Epithelial cell of esophagus (primary cell): ENCODE measurements at places on chromosomes 6 and 20.

DNA sequence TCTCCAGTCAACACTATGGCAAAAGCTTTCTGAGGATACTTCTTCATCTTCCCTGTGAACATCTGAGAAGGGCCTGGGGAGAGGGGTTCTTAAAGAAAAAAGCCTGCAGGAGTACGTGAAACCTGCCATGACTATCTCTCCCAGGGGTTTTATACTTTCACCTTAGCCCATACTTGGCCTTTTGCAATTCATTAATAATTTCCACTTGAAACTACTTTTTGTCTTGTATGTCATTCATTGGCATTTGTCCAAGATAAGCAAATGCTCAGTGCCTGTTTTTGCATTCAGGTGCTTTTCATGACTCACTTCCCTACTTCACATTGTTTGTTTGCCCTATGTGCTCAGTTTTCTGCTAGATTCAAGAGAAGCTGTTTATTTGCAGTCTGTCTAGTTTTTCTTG is 580.3 kb upstream of the GJE1 start:
- DNase-seq: peak; percentile 97

DNA sequence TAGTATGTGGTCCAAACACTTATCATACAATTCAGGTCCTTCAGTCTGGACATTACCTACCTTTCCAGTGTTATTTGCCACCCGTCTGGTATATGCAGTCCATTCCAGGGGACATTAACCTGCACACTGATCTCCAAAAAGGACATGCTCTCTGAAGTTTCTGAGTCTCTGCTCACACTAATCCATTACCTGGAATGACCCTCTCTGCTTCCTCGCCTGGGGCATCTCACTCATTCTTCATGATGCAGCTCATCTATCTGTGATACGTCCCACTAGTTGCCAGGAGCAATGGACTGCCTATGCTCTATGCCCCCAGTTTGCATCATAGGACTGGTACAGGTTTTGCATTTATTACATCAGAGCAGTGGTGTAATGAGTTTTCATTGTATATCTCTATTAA is 5.9 kb upstream of the TUBB2B start:
- peak; percentile 35 for DNase-seq

GRCh38 chr20:44666066-44666465 is 14.6 kb upstream of the ADA start:
- DNase-seq: no peak

DNA sequence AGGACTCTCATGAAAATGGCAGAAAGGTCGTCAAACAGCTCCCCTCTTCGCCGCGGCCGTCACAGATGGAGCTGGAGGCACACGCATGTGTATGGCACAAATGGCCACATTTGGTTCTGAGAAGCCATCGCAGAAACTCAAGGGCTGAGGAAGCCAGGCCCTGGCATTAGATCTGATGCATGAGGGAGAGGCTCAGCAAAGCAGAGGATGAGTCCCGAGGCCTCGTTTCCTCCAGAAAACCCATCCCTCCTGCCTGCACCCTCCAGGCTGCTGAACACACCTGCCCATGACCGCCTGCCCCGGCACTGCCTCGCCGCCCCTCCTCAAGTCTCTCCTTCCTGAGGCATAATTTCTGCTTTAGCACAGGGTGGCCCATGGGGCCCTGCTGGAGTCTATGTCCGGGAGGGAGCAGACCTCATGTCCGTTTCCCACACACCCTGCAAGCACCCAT is 240.3 kb downstream of the DLL1 start:
- no peak for DNase-seq

- DNase-seq: no peak
These were observed 13.8 kb upstream of the EYA4 start for GRCh38 chr6:133227344-133227743.

DNA sequence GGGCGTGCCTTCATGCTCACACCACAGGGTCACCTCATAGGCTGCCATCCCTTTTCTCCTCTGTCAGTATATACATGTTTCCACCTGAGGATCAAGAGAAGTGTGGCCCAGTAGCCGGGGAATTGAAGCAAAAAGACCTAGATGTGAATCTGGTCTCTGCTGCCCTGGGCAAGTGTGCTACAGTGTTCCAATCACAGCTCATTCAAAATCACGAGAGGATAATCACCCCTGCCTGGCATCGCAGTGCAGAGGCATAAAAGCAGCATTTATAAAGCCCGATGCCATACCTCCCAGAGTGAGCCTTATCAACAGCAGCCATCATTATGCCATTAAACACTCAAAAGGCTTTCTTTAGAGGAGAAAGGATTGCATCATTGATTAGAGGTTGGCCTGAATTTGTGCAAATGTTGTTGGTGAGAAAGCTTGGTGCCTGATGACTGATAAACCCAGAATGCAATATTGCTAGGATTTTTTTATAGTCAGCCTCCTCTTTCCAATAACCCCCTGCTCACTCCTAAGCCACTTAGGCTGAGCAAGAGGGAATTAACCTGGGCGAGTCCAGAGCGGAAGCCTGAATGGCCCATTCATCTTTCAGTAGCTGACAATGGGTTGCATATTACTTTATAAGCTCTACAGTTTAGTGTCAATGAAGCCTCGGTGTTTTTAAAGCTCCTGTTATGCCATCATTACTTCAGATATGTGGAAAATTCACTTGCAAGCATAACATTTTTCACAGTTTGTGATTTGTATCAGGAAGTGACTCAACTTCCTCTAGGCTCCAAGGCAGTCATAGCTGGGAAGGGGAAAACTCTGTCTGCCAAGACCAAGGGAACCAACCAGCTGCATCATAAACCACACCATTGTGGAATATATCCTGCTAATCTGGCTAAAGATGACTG is 92.5 kb upstream of the NXT1 start:
- peak; percentile 74 for DNase-seq

DNA sequence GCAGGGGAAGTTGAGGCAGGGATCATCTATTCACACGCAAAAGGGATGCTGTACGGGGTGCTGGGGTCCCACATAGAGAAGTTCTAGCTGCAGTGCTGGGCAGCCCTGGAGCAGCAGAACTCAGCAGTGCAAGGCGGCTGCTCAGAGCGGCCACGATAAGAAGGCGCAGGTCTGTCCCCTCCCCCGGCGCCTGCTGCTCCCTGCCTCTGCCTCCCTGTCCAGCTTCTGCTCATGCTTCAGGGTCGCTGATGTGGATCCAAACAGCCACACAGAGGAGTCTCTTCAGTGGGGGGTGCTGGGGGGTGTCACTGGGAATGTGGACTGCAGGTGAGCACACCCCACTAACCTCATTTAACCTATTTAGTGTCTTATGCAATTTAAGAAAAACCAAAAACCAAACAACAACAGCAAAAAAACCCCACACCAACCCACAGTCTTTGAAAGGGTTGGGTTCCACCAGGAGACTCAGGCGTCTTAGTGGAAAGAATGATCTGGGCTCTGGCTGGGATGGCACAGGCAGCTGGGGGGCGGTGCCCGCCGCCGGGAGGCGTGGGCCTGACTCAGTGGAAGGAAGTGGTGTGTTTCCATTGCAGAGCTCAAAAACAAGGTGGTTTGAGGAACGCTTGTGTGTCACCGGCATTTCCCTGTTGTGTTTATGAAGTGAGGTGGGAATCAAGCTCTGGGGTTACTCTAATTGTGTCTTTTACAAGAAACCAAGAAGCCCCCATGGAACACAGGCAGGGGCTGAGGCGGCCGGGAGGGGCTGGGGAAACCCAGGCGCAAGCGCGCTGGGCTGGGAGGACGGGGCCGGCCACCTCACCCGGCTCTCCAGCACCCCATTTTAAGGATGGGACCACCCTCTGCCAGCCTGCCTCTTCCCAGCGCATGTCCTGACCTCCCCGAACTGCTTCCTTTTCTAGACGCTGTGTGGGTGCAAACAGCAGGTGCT is 55.1 kb downstream of the IRF4 start:
- DNase-seq: no peak

GRCh38 chr6:132369526-132369925 is 31.7 kb downstream of the MOXD1 start:
- DNase-seq: peak; percentile 23

DNA sequence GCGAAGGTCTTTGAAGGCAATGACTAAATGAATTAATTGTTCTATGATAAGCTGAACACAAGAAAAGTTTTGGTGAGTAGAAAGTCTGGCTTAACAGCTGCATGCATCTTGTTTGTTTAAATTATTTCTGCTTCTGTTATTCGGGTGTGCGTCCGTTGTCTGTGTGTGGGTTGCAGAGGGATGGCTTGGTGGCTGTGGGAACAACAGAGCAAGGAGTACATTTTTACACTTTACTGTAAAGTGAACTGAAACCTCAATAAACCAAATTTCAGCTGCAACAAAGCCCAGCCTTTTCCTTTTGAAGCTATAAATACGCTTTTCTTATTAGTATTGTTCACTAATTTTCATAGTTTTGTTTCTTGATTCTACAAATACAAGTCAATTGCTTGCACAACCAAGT is 3.5 kb upstream of the LAMP5 start:
- DNase-seq: no peak

- no peak for DNase-seq
These were observed 369.3 kb downstream of the FARS2 start for GRCh38 chr6:5630636-5631035.

DNA sequence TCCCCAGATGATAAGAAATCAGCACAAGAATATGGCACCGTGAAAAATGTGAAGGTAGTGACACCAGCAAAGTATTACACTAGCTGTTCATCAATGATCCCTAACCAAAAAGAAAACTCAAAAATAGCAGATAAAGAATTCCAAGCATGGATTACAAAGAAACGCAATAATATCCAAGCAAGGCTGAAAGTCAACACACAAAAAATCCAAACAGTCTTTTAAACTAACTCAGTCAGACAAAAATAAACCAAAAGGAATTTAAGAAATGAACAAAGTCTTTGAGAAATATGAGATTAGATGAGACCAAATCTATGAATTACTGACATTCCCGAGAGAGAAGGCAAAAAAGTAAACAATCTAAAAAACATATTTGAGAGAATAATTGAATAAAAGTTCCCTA is 976.1 kb upstream of the MAP3K7 start:
- no peak for DNase-seq

DNA sequence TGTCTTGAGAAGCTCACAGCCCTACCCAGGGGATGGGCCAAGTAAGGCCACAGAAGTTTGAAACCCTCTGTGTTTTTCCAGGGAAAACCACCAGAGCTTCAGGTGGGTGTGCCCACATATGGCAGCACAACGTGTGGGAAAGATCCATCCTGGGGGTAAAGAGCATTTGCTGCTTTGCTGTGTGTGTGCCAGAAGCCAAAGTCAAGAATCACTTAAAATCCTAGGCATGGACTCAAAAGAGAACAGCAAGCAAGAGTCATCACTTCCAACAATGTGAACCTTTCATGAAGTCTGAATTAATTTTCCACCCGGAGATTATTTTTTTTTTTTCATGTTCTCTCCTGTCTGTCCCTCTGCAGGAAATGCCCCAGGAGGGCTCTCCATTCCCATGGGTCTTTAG is 308.2 kb upstream of the SGK1 start:
- DNase-seq: no peak

GRCh38 chr6:85065831-85066230 is 301.4 kb upstream of the TBX18 start:
- DNase-seq: no peak

DNA sequence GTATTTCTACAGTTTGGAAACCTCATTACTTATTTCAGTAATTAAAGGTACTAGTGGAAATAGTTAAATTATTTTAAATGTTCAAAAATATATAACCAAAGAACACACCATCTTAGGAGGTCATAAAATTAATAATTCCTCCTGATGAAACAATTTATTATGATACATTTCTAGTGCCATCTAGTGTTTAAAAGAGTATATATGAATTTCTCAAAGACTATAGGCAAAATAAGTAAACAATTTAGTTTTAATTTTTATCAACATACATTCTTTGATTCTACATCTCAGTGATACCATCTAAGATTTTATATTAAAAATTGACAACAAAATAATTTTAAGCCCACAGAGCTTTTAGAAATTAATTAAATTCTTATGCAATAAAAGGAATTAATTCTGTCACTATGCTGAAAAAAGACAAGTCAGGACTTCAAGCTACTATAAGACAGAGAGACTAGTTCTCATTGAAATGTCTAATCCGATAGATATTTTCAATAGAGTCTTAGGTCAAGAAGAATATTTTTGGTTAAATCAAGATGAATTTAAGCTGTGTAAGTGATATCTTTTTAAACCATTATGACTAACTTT is 107.8 kb upstream of the RNF217 start:
- no peak for DNase-seq
